ENCODE measurements at places on chromosomes 11 and 22. TPM values are rescaled to one million over a fixed set of nuclear protein-coding genes. Genes with fewer than 3 reads are reported as not detected.

DNA sequence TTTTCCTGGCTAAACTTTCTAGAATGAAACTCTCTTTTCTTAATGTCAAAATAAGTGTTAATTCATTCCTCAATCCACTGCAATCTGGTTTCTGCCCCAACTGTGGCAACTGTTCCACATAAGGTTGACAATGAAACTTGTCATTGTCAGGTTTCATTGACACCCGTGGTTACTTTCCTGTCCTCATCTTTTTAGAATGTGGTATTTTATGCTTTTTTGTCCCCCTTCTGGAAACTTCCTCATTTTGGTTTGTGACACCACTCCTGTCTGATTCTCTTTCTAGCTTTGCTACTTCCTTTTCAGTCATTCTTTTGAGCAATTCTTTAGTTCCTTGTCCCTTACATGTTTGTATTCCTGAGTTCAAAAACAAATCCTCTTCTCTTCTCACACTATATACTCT is 7.5 kb upstream of the PDE3B start:
- H3K4me1 ChIP-seq = no peaks in the 10 kb centered on the region
- no peaks in the 10 kb centered on the region for H3K27me3 ChIP-seq
- no peak overlapping the region for H3K4me3 ChIP-seq

The MS4A4A gene
- 11.0 TPM for total RNA-seq

GRCh38 chr11:11043721-11044120 is 185.9 kb upstream of the ZBED5 start:
- no peak overlapping the region for H3K4me3 ChIP-seq
- peaks cover 19% of the 10 kb centered on the region for H3K4me1 ChIP-seq
- H3K27ac ChIP-seq = no peak overlapping the region
- DNase-seq = no peak
- H3K36me3 ChIP-seq = no peaks in the 10 kb centered on the region

GRCh38 chr11:1727096-1727690 is 23.2 kb downstream of the IFITM10 start:
- H3K27me3 ChIP-seq = peaks cover 2% of the 10 kb centered on the region
- H3K4me1 ChIP-seq = peaks cover 10% of the 10 kb centered on the region
- no peak overlapping the region for H3K4me3 ChIP-seq
- DNase-seq = no peak

GRCh38 chr22:36073476-36073875 is 44.9 kb upstream of the RBFOX2 start:
- no peak overlapping the region for H3K4me3 ChIP-seq
- no peaks in the 10 kb centered on the region for H3K36me3 ChIP-seq
- H3K27me3 ChIP-seq = no peaks in the 10 kb centered on the region
- H3K4me1 ChIP-seq = no peaks in the 10 kb centered on the region
- no peak for DNase-seq

The PANX2 gene
- 3.3 TPM for total RNA-seq

Data from spinal cord (tissue), 10 donors.